ENCODE measurements at places on chromosomes 16 and 17.

DNA sequence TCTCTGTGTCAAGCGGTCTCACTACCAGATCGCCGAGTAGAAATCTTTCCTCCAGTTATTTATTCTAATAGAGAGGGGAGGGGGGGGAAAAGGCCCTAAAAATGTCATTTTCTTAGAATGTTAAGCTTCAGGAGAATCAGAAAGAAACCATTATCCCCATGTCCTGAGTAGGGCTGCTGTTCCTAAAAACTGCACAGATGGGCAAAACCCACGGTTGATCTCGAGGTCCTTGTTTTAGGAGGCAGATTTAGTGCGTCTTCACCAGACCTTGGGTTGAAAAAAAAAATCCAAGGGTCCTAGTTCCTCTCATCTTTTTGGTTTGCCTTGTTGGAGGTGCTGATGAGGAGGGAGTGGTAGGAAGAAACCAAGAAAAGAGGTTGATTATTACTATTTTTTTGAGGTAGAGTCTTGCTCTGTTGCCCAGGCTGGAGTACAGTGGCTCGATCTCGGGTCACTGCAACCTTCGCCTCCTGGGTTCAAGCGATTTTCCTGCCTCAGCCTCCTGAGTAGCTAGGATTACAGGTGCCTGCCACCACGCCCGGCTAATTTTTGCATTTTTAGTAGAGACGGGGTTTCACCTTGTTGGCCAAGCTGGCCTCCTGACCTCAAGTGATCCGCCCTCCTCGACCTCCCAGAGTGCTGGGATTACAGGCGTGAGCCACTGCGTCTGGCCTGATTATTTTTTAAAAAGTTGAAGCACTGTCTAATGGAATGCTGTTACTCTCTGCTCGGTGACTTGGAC lies 1.4 kb downstream of the CBFB start:
- no peak for DNase-seq
- no peaks in the 10 kb centered on the region for H3K27me3 ChIP-seq
- H3K4me3 ChIP-seq, result peak overlapping the region; percentile 75
- H3K4me1 ChIP-seq, result peaks cover 44% of the 10 kb centered on the region
- peaks cover 7% of the 10 kb centered on the region for H3K36me3 ChIP-seq

DNA sequence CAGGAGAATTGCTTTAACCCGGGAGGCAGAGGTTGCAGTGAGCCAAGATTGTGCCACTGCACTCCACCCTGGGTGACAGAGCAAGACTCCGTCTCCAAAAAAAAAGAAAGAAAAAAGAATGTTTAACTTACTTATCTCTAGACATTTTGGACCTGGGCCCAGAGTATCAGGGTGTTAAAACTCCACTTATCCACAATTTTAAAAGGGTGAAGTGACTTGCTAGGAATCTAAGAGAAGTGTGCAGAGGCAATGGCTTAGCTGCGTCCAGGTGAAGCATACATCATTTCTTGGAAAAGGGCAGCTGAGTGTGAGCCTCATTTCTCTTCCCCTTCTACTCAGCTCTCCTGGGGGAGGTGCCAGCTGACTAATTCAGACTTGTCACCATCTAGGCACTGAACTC lies 25.1 kb downstream of the ALDH3A2 start:
- no peak overlapping the region for H3K4me3 ChIP-seq
- no peak for DNase-seq
- no peaks in the 10 kb centered on the region for H3K27me3 ChIP-seq
- no peaks in the 10 kb centered on the region for H3K4me1 ChIP-seq

DNA sequence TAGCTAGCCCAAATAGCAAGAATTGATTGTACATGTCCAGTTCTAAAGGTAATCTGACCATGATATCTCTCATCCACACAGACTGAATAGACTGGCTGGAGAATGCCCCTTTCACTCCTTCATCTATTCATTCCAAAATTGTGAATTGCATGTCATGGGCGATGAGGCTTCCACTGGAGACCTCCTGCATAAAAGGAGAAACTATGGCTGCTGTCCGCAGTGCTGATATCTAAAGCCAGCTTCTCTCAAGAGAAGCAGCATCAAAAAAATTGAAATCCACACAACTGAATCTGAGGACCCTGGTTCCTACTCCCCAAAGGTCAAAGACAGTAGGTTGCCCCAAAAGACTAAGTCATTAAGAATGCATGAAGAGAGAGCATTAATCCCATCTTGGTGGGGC lies 7.9 kb upstream of the SCNN1G start:
- no peak overlapping the region for H3K4me3 ChIP-seq
- no peak for DNase-seq
- peaks cover 27% of the 10 kb centered on the region for H3K27me3 ChIP-seq

GRCh38 chr17:49512296-49513043 lies 17.4 kb downstream of the NGFR start:
- H3K4me3 ChIP-seq, result no peak overlapping the region
- no peaks in the 10 kb centered on the region for H3K36me3 ChIP-seq
- H3K27ac ChIP-seq, result no peak overlapping the region
- no peak for DNase-seq

GRCh38 chr17:60325730-60326524 lies 66.0 kb downstream of the USP32 start:
- no peaks in the 10 kb centered on the region for H3K4me1 ChIP-seq
- DNase-seq, result no peak
- no peaks in the 10 kb centered on the region for H3K27me3 ChIP-seq
- no peaks in the 10 kb centered on the region for H3K36me3 ChIP-seq

DNA sequence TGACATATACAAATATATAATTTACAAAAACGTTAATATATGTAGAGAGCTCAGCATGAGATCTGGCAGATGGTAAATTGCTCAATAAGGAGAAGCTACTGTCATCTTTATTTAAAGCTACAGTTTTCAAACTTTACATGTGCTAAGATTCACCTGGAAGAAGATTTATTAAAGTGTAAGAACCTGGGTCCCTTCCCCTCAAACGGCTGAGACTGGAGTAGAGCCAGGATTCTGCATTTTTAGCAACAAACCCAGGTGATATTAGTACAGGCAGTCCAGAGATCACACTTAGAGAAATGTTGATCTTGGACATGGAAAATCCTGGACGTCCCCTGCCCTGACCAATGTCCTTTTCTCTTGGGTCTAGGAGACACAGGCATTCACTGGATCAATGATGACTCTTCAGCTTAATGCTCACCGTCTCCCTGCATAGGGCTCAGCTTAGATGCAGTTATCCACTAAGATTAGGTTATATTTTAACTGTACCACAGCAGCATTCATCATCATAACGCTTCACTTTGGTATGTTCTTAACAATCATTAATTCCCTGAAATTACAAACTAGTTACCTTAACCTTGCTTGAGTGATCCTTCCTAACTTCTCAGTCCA lies 20.4 kb downstream of the CDR2 start:
- no peak overlapping the region for H3K4me3 ChIP-seq
- H3K27me3 ChIP-seq, result no peaks in the 10 kb centered on the region
- DNase-seq, result no peak
- H3K27ac ChIP-seq, result no peak overlapping the region

GRCh38 chr17:49613182-49613800 lies 37.6 kb downstream of the NXPH3 start:
- no peak overlapping the region for H3K4me3 ChIP-seq
- no peaks in the 10 kb centered on the region for H3K27me3 ChIP-seq
- peaks cover 23% of the 10 kb centered on the region for H3K36me3 ChIP-seq
- no peaks in the 10 kb centered on the region for H3K4me1 ChIP-seq
- peak overlapping the region; percentile 86 for H3K27ac ChIP-seq
- no peak for DNase-seq

DNA sequence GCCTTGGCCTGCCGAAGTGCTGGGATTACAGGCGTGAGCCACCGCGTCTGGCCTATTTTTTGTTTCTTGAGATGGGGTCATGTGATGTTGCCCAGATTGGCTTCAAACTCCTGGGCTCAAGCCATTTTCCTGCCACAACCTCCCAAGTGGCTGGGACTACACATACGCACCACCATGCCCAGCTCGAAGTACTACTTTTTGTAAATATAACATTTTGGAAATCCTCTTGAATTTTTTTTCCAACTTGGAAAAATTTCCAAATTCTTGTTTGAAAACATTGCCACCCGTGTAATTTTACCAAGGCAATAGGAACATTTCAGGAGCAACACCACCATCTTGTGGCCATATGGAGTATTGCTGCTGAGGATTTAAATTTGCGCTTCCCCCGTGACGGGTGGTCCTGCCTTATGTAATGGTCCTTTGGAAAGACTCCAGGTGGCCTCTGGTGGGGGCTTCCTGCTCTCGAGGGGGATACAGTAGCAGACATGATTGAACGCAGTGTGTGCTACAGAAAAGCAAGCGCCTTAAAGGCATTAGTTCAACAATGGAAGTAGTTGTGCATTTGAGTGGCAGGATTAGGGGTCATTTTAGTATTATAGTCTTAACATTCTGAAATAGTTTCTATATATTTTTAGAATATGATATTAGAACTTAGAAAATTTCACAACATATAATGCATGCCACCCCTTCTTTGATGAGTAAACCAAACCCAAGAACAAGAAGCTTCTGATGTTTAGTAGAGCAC lies 8.0 kb downstream of the FLYWCH1 start:
- DNase-seq, result peak; percentile 65
- H3K27me3 ChIP-seq, result no peaks in the 10 kb centered on the region
- H3K36me3 ChIP-seq, result peaks cover 20% of the 10 kb centered on the region
- peak overlapping the region; percentile 80 for H3K27ac ChIP-seq
- peaks cover 14% of the 10 kb centered on the region for H3K4me1 ChIP-seq

DNA sequence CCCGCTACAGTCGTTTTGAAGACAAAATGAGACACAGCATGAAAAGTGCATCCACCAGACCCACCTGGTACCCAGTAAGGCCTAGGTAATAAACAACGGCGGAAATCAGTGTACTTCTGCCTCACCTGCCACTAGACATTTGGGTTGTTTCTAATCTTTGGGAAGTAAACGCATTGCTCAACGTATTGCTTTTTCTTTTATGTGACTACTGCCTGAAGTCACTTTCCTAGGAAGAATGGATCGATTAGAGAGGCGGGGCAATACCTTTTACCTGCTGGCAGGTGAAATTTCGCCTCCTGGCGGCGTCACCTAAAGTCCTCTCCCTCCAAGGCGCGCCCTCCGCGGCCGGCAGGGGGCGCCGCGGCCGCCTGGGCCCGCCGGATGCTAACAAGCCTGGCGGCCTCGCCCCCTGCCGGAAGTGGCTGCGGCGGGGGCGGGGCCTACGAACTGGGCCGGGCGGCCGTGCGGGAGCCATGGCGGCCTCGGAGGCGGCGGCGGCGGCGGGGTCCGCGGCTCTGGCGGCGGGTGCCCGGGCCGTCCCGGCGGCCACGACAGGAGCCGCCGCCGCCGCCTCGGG lies at the start of gene ATMIN:
TSS of gene ATMIN (plus strand) at position 445 of the 577 bp plus-strand sequence. CDS start at position 474, 29 bp downstream.
- peak; percentile 89 for DNase-seq
- H3K27me3 ChIP-seq, result no peaks in the 10 kb centered on the region
- peaks cover 21% of the 10 kb centered on the region for H3K4me1 ChIP-seq
- no peaks in the 10 kb centered on the region for H3K36me3 ChIP-seq
- peak within 1 kb of the TSS; percentile 62 for H3K27ac ChIP-seq

DNA sequence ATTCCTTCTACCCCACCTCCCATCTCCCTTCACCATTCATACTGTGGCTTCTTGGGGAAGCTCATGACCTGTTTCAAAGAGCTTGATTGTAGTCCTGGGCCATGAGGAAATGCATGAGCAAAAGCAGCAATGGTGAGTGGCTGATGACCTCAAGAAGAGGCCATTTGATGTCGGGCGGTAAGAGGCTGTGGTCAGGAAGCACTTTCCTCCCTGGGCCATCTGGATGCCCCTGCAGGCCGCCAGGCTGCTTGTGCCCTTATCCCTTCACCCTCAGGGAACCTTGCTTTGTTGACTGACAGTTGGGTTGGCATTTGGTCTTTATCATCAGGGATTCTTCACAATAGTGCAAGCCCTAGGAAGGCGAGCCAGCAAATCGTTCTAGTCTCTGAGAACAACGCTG lies 78.3 kb upstream of the TBX2 start:
- no peaks in the 10 kb centered on the region for H3K36me3 ChIP-seq
- no peaks in the 10 kb centered on the region for H3K4me1 ChIP-seq
- DNase-seq, result no peak
- H3K4me3 ChIP-seq, result no peak overlapping the region
- H3K27ac ChIP-seq, result no peak overlapping the region

DNA sequence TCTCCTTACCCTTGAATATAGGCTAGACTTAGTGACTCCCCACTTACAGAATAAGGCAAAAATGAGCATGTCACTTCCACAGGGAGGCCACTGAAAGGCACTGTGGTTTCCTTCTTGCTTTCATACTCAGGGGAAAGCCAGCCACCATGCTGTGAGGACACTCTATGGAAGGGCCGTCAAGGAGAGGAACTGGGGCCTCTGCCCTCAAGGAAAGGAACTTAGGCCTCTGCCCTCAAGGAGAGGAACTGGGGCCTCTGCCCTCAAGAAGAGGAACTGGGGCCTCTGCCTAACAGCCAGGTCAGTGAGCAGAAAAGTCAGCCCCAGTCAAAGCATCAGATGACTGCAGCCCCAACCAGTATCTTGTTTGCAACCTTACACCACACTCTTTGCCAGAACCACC lies 30.1 kb downstream of the VPS35 start:
- no peak overlapping the region for H3K4me3 ChIP-seq
- H3K27ac ChIP-seq, result no peak overlapping the region
- DNase-seq, result peak; percentile 51

DNA sequence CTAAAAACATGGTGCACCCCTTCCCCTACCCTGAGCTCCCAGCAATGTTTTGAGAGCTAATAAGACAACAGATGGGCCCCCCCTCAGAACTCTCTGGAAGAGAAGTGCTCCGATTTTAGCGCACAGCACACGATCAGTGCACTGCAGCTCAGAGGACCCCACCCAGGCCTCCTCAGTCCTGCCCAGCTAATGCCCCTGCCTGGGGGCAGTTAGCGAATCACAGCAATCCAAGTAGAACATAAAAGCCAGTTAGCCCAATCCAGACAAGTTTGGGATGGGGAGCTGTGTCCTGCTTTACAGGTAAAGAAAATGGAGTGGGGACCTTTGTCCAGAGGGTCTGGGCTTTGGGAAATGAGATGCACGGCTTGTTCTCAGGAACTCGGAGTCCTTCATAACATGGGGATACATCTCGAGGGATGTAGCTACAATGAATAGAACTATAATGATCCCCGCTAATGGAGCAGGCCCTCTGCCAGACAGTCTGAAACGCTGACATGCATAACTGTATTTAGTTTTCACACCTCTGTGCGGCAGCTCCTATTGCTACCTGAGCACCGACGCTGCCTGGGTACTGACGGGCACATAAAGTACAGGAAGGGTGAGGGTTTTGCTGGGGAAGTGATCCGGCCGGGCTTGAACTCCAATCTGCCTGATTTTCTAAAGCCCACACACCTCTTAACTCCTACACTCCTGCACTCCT lies 29.7 kb upstream of the CDC42EP4 start:
- H3K27ac ChIP-seq, result peak overlapping the region; percentile 17
- DNase-seq, result no peak
- no peaks in the 10 kb centered on the region for H3K27me3 ChIP-seq
- H3K4me1 ChIP-seq, result peaks cover 38% of the 10 kb centered on the region

DNA sequence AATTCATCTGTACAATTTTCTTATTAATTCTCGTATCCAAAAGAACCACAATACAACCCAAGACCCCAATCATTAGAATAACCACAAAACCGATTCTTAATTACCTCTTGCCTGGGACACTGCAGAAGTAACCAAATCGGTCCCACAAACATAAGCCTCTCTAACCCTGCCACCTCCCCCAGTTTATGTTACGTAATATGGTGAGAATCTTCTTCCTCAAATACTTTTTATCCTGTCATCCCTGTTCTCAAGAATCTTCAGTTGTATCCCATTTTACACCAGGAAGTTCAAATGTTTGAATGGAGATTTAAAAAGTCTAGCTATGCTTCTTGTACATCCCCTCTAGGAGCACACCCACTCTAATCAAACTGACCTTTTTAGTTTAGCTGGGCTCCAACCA lies 269.3 kb upstream of the TBX2 start:
- H3K4me1 ChIP-seq, result peaks cover 37% of the 10 kb centered on the region
- no peaks in the 10 kb centered on the region for H3K36me3 ChIP-seq
- DNase-seq, result no peak
- H3K27ac ChIP-seq, result no peak overlapping the region
- no peaks in the 10 kb centered on the region for H3K27me3 ChIP-seq

- H3K36me3 ChIP-seq, result no peaks in the 10 kb centered on the region
- H3K27ac ChIP-seq, result no peak overlapping the region
- no peak for DNase-seq
These were observed 31.4 kb downstream of the MYO15A start for GRCh38 chr17:18139949-18140348.
